ENCODE measurements at places on chromosomes 16 and 17. TPM values are rescaled to one million over a fixed set of nuclear protein-coding genes. Genes with fewer than 3 reads are reported as not detected.

CBX2 gene
- total RNA-seq = 13.8 TPM

NF1 gene
- 171 TPM for total RNA-seq

SCNN1G gene
- 0.49 TPM for total RNA-seq

CANT1 gene
- total RNA-seq = 27.5 TPM

HEXIM1 gene
- total RNA-seq = 21.1 TPM

SYNGR3 gene
- 6.5 TPM for total RNA-seq

CD300LB gene
- 0.71 TPM for total RNA-seq

SMPD3 gene
- total RNA-seq = 34.7 TPM

CX3CL1 gene
- total RNA-seq = 12.3 TPM

HES7 gene
- not detected for total RNA-seq

OR1F1 gene
- total RNA-seq = not detected

GSDMA gene
- total RNA-seq = not detected

NMT1 gene
- total RNA-seq = 72.1 TPM

DOC2A gene
- 2.7 TPM for total RNA-seq

GP1BA gene
- 0.22 TPM for total RNA-seq

KRT15 gene
- total RNA-seq = 80.3 TPM

SMIM5 gene
- total RNA-seq = 3.5 TPM

UBN1 gene
- total RNA-seq = 35.6 TPM
